ENCODE measurements at places on chromosomes 1 and 21.

DNA sequence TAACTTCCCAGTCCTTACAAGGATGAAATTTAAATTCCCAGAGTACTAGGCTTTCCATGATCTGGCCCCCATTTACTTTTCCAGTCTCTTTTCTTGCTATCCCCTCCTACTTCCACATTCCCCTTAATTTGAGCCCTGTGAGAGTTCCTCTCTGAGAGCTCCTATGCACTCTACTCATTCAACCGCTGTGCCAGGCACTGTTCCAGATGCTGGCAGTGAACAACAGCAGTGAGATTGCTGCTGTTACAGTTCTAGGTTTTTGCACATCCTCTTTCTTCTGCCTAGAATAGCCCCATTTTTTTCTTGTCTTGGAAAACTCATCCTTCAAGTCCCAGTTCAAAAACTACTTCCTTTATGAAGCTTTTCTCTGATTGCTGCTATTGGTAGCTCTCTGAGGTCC is 18.8 kb downstream of the ATF6 start:
- no peak for DNase-seq

GRCh38 chr1:116147972-116148371 is 36.8 kb downstream of the MAB21L3 start:
- no peak for DNase-seq

GRCh38 chr1:81548918-81549587 is 251.7 kb upstream of the ADGRL2 start:
- no peak for DNase-seq

GRCh38 chr1:184158896-184159681 is 107.6 kb downstream of the TSEN15 start:
- no peak for DNase-seq

- DNase-seq: no peak
These were observed 3.0 kb upstream of the MCL1 start for GRCh38 chr1:150582371-150582770.

DNA sequence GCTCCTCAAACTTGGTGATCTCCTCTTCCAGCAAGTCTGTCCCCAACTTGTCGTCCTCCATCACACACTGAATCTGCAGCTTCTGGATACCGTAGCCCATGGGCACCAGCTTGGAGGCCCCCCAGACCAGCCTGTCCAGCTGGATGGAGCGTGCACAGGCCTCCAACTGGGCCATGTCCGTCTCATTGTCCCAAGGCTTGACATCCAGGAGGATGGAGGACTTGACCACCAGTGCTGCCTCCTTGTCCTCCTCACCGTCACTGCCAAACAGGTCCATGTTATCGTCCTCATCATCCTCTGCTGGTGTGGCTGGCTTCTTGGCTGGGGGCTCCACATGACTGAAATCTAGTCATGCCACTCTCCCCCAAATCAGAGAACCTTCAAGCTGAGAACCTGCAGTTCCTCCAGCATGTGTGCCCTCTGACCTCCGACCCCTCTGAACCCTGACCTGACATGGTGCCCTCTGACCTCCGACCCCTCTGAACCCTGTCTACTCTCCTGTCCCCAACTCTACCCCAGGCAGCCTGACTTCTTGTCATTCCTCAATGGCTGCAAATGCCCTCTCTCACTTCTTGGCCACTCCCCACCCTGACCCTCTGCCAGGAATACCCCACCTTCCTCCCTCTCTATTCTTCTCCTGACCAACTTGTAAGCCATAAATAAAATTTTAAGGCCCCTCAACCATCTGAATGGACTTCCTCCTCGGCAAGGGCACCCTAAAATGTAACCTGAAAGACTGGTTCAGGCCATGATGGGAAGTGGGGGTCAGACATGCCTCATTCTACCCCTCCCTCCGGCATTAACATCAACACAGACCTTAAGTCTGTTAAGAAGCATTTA is 275.7 kb upstream of the C1orf174 start:
- no peak for DNase-seq

DNA sequence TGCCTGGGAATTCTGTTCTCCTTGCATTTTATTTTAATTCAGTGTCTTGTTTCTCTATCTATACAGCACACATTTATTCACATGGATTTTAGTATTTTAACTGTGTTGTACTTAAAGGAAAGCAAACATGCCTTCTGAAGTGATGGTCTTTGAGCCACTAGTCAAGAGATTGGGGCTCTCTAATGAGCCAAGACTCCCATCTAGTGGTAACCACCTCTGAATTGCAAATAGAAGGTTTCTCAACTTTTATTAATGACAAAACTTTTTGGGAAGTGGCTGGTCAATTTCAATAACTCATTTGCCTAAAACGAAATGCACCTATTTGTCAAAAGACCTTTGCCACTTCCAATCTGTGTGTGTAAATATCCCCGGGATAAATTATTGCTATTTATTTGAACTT is 199.6 kb downstream of the LTN1 start:
- DNase-seq: no peak

GRCh38 chr1:68049941-68050878 is at the start of gene DIRAS3:
Gene DIRAS3, minus strand, starts transcription at chr1:68050627. Its CDS starts 3,330 bp downstream, at chr1:68047297.
- DNase-seq: peak; percentile 54

DNA sequence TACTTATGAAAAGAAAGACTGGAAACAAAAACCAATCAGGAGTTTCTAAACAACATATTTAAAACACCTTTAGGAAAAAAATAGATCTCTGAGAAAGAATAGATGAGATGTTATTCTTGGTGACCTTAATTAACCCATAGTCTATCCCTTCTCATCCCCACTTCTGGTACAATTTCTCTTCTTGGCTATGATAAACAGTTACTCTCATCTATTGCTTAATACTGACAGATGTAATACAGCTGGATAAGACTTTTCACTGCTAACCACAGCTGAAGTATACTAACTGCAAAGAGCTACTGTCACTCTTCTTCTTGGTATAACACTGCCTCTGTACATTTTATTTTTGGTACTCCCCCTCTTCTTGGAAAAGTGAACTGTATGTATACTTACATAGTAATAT is 15.2 kb downstream of the EXTL2 start:
- DNase-seq: no peak

DNA sequence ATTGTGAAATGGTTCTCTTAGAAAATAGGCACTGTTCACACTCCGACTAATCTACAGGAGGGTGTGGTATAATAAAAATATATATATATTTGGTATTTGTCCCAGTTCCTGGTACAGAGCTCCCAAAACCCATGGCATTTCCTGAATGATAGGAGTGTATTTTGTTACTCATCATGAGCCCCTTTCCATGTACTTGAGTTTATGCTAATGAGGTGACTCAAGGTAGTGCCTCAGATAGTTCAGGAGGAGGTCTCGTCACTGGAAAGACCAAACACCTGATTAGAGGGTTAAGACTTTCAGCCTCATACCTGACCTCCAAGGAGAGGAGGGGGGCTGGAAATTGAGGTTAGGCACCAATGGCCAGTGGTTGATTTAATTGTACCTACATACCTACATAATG is 57.9 kb downstream of the TTC3 start:
- DNase-seq: no peak

DNA sequence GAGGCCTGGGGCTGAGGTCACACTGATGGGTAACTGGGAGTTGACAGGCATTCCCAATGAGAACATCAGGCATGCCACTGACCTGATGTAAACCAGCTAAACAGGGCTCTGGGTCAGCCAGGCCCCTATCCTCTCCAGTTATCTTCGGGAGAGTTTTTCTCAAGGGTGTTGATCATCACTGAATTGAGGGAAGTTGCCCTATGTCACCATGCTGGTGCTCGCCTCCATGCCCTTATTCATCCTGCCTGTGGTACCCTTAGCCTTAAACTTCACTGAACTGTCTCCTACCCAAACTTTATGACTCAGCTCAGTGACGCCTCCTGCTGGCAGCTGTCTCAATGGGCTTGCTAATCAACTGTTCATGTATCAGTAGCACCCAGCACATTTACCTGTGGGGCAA is 80.7 kb upstream of the TNR start:
- no peak for DNase-seq

GRCh38 chr1:109655615-109656519 is at the start of gene GSTM4:
Gene GSTM4, plus strand, starts transcription at chr1:109656099. Its CDS starts 291 bp downstream, at chr1:109656390.
- DNase-seq: peak; percentile 91

- peak; percentile 51 for DNase-seq
These were observed 615 bp downstream of the CLIC4 start for GRCh38 chr1:24745711-24746413.

DNA sequence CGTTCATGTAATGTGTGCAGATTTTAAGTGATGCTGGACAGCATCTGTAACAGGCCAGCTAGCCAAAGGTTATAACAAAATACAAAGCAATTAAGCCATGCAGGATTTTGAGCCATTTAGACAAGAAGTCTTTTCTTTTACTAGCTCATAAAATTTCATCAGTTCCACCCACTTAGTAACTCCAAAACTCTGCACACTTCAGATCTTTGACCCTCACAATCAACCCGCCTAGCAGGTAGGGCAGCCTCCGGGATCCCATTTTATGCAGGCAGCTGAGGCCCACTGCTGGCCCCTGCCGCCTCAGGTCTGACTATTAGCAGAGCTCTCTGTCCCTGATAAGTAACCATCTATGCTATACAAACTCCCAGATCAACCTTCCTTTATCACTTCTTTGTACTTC is 9.2 kb downstream of the LBR start:
- DNase-seq: no peak

DNA sequence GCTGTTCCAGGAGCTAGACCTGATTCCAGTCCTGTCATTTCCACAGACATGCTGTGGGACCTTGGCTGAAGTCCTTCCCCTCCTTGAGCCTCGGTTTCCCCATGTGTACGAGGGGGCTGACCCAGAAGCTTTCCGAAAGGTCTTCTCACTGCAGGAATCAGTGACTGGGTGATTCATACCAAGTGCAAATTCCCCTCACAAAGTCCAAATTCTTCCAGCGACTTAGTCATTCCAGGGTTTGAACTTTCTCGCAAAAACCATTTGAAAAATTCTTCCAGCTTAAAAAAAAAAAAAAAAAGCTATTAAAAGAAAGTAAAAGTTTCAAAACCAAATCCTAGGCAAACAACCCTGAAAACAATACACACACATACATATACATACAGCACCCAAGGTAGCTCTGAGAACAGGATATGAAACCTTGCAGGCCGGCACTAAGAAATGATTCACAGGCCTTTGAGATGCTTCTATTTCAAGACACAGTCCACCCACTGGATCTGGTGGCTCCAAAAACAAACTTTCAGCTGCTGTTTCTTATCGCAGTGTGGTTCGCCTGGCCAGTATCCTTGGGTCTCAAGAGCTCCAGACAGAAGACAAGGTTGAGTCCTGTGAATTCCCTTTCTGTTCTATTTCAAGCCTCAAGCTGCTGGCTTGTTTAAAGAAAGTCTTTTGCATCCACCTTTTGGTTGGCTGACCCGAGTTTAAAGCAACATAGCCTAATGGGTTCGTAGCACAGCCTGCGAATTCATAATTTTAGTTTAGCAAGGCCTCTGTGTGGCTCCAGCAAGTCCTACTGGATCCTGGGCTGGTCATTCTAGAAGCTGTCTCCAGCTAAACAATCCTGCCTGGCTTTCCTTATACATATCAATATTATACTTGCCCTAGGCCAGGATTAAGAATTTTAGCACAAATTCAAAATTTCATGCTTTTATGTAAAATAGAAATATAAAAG is 18.0 kb upstream of the ID3 start:
- DNase-seq: no peak

DNA sequence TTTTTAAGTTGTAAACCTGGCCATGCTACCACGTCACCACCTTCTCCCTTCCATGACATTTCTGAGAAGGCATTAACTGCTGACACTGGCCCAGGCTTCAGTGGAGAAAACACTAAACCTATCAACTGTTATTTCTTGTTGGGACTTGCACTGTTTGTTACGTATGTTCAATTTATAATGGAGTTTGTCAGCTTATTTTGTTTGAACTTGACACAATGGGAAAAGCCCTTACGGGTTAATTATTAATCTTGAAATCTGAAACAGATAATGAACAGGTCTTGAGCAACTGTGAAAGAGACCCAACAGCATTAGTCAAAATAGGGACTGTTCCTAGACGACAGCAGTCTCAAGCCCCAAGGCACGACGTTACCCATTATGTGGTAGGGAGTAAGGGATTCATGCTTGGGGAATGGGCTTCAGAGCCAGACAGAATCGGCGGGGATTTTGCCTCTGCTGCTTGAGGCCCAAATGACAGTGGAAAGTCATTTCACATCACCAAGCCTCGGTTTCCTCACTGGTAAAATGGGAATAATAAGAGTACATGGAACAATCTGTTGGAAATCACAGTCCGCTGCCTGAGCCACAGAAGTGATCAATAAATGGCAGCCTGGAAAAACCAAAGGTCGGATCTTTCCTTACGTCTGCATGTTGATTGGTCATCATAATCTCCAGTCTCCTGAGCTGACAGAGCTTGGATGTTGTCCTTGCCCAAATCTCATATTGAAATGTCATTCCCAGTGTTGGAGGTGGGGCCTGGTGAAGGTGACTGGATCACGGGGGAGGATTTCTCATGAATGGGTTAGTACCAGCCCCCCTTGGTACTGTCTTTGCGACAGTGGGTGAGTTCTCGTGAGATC is 44.5 kb downstream of the TIAM1 start:
- DNase-seq: no peak

- no peak for DNase-seq
These were observed 59.0 kb downstream of the TSEN15 start for GRCh38 chr1:184110272-184111204.

- DNase-seq: no peak
These were observed 30.8 kb downstream of the RPL5 start for GRCh38 chr1:92862605-92863004.

GRCh38 chr1:74995821-74996220 is 138.4 kb upstream of the LHX8 start:
- DNase-seq: no peak

DNA sequence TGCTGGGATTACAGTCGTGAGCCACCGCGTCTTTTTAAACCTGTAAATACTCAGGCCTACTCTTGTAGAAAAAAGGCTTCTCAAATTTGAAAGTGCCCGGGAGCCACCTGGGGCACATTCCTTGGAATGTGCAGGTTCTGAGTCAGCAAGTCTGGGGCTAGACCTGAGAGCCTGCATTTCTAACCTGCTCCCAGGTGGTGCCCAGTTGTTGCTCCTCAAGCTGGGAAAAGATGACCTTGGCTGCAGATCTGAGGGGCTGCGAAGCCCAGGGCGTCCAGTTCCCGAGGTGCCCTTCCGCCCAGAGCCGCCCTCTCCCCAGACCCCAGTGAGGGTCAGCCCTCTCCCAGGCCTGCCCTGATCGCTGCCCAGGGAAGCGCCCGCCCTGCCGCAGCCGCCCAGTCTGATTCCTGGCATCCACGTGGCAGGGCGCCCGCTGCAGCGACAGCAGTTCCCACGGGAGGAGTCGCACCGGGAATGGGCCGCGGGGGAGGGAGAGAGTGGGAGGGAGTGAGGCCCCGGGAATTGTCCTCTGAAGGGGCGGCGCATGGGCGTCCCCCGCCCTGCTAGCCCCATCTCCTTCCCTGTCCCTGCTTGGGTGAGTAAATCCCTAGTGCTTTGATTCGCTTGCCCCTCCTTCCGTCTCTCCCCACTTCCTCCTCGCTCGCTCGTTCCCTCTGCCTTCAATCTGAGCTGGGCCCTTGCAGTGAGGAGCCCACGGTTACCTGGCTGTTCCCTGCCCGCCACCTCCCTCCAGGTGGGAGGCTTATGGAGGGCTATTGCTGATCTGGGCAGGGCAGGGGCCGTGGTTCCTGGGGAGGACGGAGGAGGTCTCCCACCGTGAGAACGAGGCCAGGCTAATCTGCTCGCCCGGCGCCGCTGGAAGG is 18.8 kb upstream of the TENT5B start:
- DNase-seq: peak; percentile 91
